MCF 10A (cell line): ENCODE measurements at places on chromosomes 1 and 21.

GRCh38 chr1:197222025-197222685, 45.9 kb upstream of the CRB1 start:
- DNase-seq, result no peak

- DNase-seq, result no peak
These were observed 335.3 kb upstream of the KAZN start for GRCh38 chr1:14263225-14263624.

- no peak for DNase-seq
These were observed 31.2 kb downstream of the VAV3 start for GRCh38 chr1:107933736-107934135.

DNA sequence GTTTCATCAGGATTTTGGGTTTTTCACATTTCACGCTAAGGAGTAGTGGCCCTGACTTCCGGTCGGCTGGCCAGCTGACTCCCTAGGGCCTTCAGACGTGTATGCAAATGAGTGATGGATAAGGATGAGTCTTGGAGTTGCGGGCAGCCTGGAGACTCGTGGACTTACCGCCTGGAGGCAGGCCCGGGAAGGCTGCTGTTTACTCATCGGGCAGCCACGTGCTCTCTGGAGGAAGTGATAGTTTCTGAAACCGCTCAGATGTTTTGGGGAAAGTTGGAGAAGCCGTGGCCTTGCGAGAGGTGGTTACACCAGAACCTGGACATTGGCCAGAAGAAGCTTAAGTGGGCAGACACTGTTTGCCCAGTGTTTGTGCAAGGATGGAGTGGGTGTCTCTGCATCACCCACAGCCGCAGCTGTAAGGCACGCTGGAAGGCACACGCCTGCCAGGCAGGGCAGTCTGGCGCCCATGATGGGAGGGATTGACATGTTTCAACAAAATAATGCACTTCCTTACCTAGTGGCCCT, 23.1 kb upstream of the TNFRSF1B start:
- DNase-seq, result peak; percentile 98

GRCh38 chr1:71994646-71995045, 287.7 kb downstream of the NEGR1 start:
- DNase-seq, result no peak

- DNase-seq, result no peak
These were observed 10.1 kb upstream of the ABCA4 start for GRCh38 chr1:94130851-94131595.

- DNase-seq, result no peak
These were observed 1.5 kb downstream of the THEMIS2 start for GRCh38 chr1:27873671-27874384.

DNA sequence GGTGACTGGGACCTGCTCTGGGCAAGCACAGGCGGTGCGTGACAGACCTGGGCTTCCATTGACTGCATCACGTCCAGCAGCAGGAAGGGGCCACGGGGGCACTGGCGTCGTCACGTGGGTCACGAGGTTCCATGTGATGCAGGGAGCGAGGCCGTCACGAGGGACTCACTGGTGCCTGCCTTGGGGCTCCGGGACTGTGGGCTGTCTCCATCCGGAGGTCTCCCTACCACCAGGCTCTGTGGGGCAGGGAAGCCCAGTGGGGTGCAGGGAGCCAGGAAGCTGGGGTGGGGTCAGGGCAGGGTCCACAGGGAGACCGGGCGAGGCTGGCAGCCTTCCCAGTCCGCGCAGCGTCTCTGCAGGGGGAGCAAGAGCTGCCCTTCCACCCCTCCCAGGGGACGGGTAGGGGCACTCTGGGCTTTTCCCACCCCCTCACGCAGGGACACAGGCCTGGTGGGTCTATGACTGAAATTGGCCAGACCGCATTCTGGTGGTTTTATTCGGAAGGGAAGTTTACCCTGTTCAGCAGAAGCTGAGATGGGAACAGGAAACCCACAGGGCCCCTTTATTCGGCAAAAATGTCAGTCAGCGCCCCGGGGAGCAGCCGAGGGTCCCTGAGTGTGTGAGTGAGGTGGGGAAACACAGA, 416 bp upstream of the TNFRSF14 start:
- DNase-seq, result no peak

DNA sequence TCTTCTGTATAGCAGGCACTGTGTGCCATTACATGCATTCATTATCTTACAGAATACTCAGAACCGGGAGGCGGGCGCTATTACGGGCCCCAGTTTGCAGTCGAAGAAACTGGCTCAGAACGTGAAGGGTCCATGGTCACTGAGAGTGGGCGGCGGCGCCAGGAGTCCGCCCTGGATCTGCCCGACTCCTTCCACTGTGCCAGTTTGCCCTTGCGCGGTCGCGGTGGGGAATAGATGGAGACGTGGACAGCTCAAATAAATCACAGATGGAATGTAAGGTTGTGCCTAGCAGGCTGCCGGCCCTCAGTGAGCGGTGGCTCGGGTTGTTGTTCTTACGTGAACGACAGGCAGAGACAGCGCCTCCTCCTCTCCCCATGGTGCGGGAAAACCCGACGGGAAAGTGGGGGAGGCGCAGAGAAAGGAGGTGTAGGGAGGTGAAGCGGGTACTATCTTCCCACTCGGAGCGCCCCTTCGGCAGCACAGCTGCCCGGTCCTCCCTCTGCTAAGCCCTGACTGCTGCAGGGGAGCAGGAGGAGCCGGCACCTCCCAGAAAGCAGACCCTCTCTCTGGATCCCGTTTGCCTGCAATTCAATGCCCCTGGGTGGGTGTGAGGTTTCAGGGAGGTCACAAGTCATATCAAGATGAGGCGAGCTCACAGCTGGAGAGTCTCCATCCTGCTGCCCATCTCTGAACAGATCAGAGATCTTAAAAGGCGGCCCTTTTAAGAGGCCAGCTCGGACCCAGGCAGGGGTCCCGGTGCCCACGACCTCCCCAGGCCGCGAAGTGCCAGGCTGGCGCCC, 1.1 kb downstream of the COL9A2 start:
- DNase-seq, result peak; percentile 11

- no peak for DNase-seq
These were observed 98.6 kb downstream of the ZNF281 start for GRCh38 chr1:200311256-200311655.

- DNase-seq, result peak; percentile 84
These were observed 95.7 kb upstream of the VANGL1 start for GRCh38 chr1:115545791-115546733.

DNA sequence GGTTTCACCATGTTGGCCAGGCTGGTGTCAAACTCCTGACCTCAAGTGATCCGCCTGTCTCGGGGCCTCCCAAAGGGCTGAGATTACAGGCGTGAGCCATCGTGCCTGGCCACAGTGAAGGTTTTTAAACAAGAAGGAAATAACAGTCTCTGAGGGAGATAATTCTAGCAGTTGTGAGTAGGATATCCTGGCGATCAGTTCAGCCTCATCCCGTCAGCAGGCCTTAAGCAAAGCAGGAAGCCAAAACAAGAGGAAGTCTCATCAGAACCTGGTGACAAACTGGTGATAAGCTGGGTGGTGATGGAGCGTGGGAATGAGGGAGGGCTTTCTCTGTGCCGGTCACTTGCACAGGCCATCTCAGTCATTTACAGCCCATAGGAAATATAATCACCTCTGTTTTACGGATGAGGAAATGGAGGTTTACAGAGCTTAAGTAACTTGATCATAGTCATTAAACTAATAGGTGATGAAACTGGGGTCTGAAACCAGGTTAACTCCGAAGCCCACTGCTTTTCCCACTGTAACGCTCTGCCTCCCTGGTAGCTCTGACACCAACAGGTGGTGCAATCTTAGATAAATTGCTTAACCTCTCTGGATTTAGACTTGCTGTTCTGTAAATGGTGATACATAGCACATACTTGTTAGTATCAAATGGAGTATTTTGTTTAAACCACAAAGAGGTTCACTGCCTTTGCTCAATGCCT, 40.8 kb upstream of the A3GALT2 start:
- DNase-seq, result no peak

DNA sequence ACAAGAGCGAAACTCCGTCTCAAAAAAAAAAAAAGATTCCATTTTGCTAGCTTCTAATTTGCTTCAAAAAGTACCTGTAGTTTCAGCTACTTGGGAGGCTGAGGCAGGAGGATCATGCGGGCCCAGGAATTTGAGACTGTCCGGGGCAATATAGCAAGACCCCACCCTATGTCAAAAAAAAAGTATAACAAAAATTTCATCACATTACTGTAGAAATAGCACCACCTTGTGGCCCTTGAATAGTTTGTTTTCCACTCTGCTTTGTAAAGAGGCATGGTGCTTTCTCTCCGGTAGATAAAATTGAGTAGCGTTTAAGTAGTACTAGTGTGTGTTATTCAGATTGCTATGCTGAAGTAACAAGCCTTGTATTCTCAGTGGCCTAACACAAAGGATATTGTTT, 18.2 kb upstream of the MSTO1 start:
- DNase-seq, result peak; percentile 78

- DNase-seq, result peak; percentile 36
These were observed 108.7 kb upstream of the KCNJ15 start for GRCh38 chr21:38148046-38148445.

GRCh38 chr21:45056296-45056904, 18.0 kb upstream of the ADARB1 start:
- no peak for DNase-seq

GRCh38 chr1:83000286-83000685, 998.6 kb downstream of the TTLL7 start:
- DNase-seq, result no peak
